ENCODE measurements at places on chromosomes 1 and 21.

DNA sequence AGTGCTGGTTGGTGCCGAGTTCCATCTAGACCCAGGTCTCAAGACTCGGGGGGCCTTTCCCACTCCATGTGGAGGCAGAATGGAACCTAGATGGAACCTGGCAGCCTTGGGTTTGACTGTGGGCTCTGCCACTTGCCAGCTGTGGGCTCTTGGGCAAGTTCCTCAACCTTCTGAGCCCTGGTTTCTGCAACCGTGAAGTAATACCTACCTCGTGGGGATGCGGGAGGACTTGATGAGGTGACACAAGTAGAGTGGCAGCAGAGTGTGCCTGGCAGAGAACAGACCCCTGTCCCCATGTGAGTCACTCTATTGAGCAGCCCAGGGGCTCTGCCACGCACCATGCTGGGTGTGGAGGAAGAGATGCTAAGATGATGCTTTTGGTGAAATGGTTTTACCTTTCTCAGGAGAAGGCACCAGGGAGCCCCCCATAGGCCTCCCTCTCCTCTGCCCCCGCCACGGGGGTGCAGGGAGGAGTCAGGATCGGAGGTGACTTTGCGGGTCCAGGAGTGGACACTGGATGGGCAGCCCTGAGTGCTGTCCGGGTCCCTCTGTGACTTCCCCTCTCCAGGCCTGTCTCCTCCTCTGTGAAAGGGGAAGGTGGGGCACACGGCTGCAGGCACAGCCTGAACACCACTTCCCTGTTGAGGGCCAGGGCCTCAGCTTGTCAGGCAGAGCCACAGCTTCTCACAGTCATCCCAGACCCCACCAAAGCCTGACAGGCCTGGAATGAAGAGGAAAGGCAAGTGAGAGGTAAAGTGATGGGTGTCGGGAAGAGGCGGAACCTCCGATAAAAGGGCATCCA is 36.7 kb upstream of the EDN2 start:
- H3K36me3 ChIP-seq: peaks cover 98% of the 10 kb centered on the region
- no peak for DNase-seq
- no peaks in the 10 kb centered on the region for H3K4me1 ChIP-seq
- no peak overlapping the region for H3K4me3 ChIP-seq
- H3K27me3 ChIP-seq: no peaks in the 10 kb centered on the region
- no peak overlapping the region for H3K27ac ChIP-seq

GRCh38 chr1:218347723-218348627 is 2.8 kb downstream of the TGFB2 start:
- no peak overlapping the region for H3K27ac ChIP-seq
- no peak for DNase-seq
- no peak overlapping the region for H3K4me3 ChIP-seq
- no peaks in the 10 kb centered on the region for H3K36me3 ChIP-seq
- 0 out of 2 replicates have a peak, but pooled peaks cover 3% of the 10 kb centered on the region for H3K4me1 ChIP-seq

DNA sequence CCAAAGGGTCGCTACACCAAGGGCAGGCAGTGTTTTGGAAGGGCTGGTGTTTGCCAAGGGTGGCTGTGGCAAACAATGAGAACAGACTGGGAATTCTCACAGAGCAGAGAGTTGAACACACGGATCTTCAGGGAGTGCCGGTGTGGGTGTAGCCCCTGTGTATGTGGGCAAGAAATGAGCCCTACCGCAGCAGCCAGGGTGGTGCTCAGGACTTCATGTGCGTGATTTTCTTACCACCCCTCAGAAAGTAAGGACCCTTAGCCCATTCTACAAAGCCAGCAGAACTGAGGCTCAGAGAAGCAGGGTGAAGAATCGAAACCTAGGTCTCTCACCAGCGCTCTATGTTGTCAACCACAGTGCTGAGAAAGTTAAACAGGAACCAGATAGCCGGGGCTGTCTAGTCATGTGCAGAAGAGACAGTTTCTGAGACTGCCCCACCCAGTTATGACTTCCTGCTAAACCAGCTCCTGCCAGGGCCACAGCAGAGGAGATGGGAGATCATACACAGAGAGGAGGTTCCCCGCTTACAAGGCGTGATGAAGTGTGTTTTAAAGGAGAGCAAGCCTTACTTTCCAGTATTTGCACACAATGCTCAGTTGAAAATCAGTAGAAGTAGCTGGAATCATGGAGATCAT is 21.9 kb upstream of the MORC3 start:
- H3K27ac ChIP-seq: peak overlapping the region; percentile 22
- peak; percentile 51 for DNase-seq
- H3K36me3 ChIP-seq: peaks cover 5% of the 10 kb centered on the region
- no peak overlapping the region for H3K4me3 ChIP-seq
- H3K4me1 ChIP-seq: peaks cover 10% of the 10 kb centered on the region
- no peaks in the 10 kb centered on the region for H3K27me3 ChIP-seq

GRCh38 chr1:42658877-42659337 is 684 bp downstream of the PPIH start:
- H3K36me3 ChIP-seq: peaks cover 44% of the 10 kb centered on the region
- DNase-seq: no peak
- H3K27me3 ChIP-seq: no peaks in the 10 kb centered on the region

GRCh38 chr21:46054031-46054430 is 43.9 kb upstream of the COL6A2 start:
- no peak overlapping the region for H3K27ac ChIP-seq
- H3K4me3 ChIP-seq: no peak overlapping the region
- H3K36me3 ChIP-seq: no peaks in the 10 kb centered on the region
- peaks cover 18% of the 10 kb centered on the region for H3K4me1 ChIP-seq

- H3K36me3 ChIP-seq: no peaks in the 10 kb centered on the region
- no peaks in the 10 kb centered on the region for H3K27me3 ChIP-seq
- H3K27ac ChIP-seq: no peak overlapping the region
- no peak overlapping the region for H3K4me3 ChIP-seq
Measured at GRCh38 chr1:110726755-110727154, 52.0 kb upstream of the KCNA3 start.

DNA sequence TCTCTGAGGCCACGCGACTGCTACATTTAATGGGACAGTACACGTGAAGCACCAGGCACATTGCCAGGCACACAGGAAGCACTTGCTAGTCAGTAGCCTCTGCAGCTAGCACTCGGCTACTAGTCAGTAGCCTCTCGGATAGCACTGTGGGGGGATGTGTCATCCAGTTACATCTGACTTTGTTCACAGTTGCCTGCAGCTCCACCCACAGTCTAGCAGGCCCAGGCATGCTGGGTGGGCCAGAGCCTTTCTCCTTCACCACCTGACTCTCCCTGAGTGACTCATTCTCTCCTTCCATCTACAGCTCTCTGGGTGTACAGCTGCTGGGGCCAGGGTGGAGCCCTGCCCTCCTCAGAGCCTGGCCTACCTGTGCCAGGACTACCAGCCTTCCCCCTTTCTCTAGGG is 51.5 kb downstream of the PTPRF start:
- H3K36me3 ChIP-seq: no peaks in the 10 kb centered on the region
- peak; percentile 48 for DNase-seq
- H3K4me1 ChIP-seq: no peaks in the 10 kb centered on the region
- H3K27ac ChIP-seq: no peak overlapping the region
- no peaks in the 10 kb centered on the region for H3K27me3 ChIP-seq

DNA sequence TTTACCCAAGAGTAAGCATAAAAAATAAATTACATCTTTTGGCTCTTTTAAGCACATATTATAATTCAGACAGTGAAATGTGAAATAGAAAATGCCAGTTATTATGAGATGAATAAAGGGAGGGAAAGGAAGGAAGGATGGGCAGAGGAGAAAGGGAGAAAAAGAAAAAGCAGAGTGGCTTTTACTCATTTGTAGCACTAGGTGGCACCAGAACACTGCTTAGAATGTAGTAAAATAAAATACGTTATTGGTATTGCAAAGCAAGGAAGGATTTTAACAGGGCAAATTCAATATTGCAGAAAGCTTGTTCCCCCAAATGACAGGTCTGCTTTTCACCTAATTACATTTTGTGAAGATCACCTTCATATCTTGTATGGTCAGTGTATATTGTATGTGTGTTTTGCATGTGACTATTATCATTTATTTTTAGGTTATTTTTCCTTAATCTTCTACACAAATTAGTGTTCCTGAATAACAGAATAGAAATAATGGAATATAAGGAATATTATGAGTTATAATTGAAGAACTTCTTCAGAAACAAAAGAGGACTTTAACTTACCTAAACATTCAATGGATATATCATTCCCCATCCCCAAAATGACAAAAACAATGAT is 9.1 kb upstream of the PCNX2 start:
- H3K4me1 ChIP-seq: no peaks in the 10 kb centered on the region
- no peak overlapping the region for H3K27ac ChIP-seq
- H3K36me3 ChIP-seq: no peaks in the 10 kb centered on the region
- H3K4me3 ChIP-seq: no peak overlapping the region
- DNase-seq: no peak
- peaks cover 6% of the 10 kb centered on the region for H3K27me3 ChIP-seq

- no peak overlapping the region for H3K27ac ChIP-seq
- no peak overlapping the region for H3K4me3 ChIP-seq
- H3K4me1 ChIP-seq: no peaks in the 10 kb centered on the region
- no peak for DNase-seq
- no peaks in the 10 kb centered on the region for H3K27me3 ChIP-seq
Measured at GRCh38 chr1:99163671-99164070, 100.6 kb upstream of the PLPPR4 start.

GRCh38 chr1:184352776-184353175 is 34.1 kb upstream of the C1orf21 start:
- no peaks in the 10 kb centered on the region for H3K27me3 ChIP-seq
- H3K4me3 ChIP-seq: no peak overlapping the region

DNA sequence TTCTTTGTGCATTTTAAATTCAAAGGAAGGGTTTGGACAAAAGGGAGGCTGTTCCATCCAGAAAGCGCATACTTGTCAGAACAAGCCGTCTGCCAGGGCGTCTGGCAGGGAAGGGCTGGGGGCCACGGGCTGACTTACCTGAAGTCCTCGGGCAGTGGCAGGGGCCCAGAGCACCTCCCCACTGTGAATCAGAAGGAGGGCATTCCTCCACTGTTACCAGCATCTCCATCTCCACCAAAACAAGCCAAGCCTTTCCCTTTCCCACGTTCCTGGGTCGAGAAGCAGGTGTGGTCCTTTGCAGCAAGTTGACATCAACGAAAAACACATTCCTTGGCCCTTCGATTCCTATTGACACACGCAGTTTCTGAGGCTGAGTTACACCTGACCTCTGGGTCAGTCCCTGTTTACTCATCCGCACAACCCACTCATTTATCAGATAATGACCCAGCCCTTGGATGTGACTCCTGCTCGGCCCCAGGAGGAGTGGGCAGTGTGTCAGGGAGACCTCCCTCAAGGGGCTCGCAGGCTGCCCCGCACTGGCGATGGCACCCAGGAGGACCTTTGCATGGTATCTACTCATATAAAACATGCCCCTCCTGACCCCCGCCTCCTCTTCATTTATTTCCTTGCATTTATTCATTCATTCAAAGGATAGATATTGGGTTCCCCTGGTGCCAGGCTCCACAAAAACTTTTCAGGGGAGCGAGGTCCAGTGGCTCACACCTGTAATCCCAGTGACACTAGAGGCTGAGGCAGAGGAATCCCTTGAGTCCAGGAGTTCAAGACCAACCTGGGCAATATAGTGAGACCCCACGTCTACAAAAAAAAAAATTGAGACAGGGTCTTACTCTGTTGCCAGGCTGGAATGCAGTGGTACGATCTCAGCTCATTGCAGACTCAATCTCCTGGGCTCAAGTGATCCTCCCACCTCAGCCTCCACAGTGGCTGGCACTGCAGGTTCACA is 60.2 kb downstream of the TOMM20 start:
- H3K27me3 ChIP-seq: no peaks in the 10 kb centered on the region
- no peak overlapping the region for H3K4me3 ChIP-seq
- H3K27ac ChIP-seq: no peak overlapping the region
- peaks cover 1% of the 10 kb centered on the region for H3K4me1 ChIP-seq
- H3K36me3 ChIP-seq: no peaks in the 10 kb centered on the region
- no peak for DNase-seq

DNA sequence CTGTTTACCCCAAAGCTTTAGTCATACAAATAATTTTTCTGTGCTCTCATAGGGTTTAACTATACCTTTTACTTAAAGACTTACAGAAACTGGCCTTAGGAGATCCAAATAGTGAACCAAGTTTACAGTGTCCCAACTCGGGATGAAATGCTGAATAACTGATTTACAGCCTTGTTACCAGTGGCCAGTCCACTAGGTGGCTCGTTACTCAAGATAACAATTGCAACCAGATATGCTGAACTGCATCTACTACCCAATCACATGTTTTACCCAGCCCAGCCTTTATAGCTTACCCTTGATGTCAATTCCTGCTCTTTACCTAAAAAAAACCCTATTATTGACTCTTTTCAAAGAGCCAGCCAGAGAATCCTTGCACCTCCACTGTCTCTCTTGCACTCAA is 1148.8 kb upstream of the ADGRL4 start:
- no peak for DNase-seq
- H3K27me3 ChIP-seq: no peaks in the 10 kb centered on the region
- no peaks in the 10 kb centered on the region for H3K36me3 ChIP-seq
- no peak overlapping the region for H3K4me3 ChIP-seq

DNA sequence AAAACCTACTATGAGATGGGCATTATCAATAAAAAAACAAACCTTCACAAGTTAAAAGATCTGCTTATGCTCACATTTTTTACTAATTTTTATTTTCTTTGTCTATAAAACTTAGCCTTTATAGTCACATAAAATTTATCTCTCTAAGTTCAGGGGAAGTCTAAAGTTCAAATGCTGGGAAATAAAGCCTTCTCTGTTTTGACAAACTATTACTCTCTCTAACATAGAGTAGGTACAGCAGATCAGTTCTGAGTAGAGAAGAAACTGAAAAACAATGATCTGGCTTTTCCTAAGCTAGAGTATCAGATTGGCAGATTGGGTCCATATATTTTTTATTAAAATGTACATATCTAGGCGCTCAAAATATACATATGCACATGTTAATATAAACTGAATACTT is 31.2 kb downstream of the C1orf141 start:
- no peak for DNase-seq
- no peak overlapping the region for H3K27ac ChIP-seq
- H3K4me1 ChIP-seq: no peaks in the 10 kb centered on the region
- no peaks in the 10 kb centered on the region for H3K36me3 ChIP-seq
- no peak overlapping the region for H3K4me3 ChIP-seq

DNA sequence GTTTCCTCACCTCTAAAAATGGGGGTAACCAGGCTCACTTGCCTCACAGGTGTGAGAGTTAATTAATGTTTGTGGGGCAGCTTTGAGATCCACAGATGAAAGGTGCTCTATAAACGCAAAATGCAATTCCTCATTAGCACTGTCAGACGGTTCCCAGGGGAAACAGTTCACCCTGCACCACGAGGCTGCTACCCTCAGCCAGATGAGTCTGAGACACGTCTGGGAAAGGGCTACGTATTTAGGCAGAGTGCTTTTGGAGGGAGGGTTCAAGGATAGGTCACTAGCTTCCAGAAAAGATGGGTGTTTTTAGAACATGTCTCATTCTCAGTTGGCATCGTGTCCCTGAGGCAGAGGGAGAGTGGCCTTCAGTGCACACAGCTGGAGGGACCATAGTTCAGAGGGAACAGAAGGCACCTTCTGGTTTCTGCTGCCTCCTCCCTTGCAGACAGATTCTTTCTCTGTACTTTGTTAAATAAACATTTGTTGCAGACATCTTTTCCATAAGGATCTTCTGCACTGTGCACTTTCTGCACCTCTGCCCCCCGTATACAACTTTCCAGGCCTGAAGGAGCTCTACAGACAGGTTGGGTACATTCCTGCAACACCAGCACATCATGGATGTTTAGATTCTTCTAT is 139.9 kb downstream of the CLIC6 start:
- H3K4me1 ChIP-seq: no peaks in the 10 kb centered on the region
- H3K27ac ChIP-seq: 0 out of 2 replicates have a peak overlapping the region, but pooled peaks have one; percentile 27
- peaks cover 91% of the 10 kb centered on the region for H3K36me3 ChIP-seq
- H3K4me3 ChIP-seq: no peak overlapping the region

GRCh38 chr1:9363061-9363471 is 70.4 kb downstream of the SPSB1 start:
- H3K27ac ChIP-seq: peak overlapping the region; percentile 10
- H3K27me3 ChIP-seq: no peaks in the 10 kb centered on the region
- no peak for DNase-seq
- H3K4me1 ChIP-seq: peaks cover 4% of the 10 kb centered on the region
- peaks cover 84% of the 10 kb centered on the region for H3K36me3 ChIP-seq

All from DND-41 (cell line).